ENCODE measurements at places on chromosomes 2 and 18. TPM values are rescaled to one million over a fixed set of nuclear protein-coding genes. Genes with fewer than 3 reads are reported as not detected.

GRCh38 chr2:100835006-100835659 is 15.2 kb downstream of the NPAS2 start:
- no peak for DNase-seq

DNA sequence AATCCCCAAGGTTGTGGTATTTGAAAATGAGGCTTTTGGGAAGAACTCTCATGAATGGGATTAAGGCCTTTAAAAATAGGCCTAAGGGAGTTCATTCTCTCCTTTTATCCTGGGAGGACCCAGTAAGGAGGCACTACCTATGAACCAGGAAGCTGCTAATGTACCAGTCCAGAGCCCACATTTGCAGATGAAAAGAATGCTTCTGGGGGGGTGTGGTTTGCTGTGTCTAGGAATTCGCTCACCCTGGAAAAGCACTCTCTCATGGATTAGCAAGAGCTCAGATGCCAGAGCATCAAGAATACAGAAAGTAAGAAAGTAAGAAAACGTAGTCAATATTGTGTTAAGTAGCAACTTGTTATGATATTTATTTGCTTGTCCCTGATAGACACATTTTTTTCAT is 785.7 kb upstream of the GYPC start:
- no peak for DNase-seq

DNA sequence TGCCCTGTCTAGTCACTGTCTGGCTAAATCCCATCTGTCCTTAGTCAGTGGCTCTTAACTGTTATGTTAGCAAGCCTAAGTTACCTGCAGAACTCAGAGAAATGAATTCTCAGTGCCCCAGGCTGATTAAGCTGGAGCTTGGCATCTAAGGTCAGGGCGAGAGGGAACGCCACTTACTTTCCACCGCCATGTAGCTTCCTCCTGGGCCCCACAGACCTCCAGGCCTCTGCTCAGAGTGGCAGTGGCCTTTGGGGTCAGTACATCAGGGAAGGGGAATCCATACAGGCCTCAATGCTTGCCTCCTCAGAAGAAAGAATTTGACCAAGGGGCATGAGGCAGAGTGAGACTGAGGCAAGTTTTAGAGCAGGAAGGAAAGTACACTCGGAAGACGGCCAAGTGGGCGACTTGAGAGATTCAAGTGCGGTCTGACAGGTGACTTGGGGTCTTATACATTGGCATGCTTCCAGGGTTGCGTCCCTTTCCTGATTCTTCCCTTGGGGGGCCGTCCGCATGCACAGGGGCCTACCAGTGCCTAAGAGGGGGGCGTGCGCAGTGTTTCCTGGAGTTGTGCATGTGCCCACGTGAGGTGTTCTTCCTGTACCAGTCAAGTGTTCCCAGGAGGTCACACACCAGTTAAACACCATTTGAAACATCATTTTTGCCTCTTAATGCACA is 64.1 kb downstream of the EMILIN2 start:
- DNase-seq, result no peak

Gene EML4
- 57.1 TPM for total RNA-seq

Gene SSB
- total RNA-seq, result 134 TPM
